ENCODE measurements at places on chromosomes 12 and 14.

- no peak for DNase-seq
These were observed 4.2 kb downstream of the CCDC60 start for GRCh38 chr12:119338593-119339363.

DNA sequence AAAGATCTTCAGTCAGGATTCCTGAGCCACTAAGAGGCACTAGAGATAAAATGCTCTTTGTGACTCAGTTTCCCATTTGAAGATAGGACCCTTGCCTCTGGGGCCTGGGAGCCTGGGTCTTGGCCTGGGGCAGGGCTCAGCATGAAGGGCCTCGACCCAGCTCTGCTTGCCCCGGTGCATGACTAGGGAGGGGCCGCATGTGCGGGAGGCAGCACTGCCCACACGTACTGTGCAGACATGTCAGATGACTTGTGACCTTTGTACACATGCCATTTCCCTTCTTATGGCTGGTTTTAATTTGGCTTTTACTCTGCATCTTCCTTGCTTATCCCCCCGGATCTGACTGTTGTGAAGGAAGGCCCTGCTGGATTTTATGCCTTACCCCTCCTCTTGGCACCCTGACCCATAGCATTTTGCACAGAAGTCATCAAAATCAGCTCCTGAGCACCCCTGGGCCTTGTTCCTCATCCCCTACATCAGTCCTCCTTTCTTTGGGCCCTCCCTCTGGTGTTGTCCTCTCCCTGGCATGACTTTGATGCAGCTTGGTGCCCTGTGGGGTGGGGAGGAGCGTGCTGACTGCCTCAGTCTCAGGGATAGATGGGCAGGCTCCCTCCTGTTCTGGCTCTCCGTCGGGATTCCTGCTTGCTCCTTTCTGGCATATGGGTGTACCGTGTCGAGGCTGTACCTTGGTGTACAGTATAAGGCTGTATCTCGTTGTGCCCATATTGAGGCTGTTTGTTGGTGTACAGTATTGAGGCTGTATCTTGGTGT lies 4.4 kb downstream of the CLSTN3 start:
- no peak for DNase-seq

DNA sequence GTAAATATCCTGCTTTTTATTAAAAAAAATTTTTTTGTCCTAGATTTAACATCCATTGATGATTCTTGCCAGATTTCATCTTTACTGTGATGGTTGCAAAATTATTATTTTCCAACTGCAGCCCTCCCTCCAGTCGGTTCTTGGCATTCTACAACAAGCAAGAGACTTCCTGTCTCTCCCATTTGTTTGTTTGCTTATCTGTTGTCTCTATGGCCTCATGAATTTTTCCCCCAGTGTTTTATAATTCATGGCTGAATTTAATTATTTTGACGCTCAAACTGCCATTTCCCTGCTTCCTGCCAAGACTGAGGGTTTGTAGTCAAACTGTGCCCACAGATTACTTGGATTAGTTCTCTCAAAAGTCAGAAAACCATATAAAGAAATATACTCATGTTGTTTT lies 25.9 kb downstream of the CGRRF1 start:
- DNase-seq: no peak

DNA sequence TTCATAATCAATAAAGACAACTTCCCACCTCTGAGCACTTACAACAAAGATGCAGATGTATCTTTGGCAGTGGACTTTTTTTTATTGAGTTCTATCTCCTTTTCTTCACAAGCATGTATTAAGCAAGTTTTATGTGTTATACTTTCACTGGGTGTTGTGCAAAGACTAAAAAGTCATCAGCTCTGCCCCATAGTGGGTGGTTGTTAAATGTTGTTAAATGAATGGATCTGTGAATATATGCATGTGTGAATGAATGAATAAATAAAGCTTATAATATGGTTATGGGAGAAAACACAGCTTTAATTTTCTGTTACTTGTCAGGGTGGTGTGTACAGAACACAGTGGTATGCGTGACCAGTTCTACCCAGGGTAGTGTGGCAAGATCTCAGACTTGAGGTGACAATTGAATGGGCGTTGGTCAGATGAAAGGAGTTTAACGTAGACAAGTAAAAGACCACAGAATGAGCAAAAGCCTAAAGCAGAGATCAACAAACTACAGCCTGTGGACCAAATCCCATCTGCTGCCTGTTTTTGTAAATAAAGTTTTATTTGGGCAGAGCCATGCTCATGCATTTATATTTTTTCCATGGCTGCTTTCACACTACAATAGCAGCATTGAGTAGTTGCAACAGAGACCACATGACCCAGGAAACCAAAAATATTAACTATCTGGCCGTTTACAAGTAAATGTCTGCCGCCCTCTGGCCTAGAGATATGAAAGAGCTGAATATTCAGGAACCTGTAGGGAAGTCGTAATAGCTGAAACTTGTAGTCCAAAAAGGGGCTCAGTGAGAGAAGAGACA lies 207.4 kb upstream of the EEA1 start:
- no peak for DNase-seq

DNA sequence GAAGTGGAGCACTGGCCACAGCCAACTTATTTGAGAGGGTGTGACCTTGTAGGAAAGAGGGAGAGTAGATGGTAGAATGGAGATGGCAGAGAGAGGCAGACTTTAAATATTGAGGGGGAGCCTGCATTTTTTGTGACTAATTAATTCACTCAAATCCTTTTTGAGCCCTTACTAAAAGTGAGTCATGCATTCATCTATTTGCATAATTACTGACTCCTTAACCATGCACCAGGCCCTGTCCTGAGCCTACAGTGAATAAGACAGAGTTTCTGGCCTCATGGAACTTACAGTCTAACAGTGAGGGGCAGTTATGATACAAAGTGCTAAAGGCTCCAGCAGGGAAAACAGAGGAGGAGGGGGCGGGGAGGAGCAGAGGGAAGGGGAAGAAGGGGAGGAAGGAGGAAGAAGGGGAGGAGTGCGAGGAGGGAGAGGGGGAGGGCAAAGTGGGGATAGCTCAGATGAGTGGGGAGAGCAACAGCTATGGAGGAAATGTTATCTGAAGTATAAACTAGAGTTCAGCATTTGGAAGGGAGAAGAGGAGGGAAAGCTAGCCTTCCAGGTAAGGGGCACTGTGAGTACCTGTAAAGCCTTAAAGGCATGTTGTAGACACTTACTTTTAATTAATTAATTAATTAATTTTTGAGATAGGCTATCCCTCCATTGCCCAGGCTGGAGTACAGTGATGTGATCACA lies 7.5 kb upstream of the CTDSP2 start:
- DNase-seq: no peak

- no peak for DNase-seq
These were observed 15.5 kb downstream of the BCL11B start for GRCh38 chr14:99256483-99256874.

- no peak for DNase-seq
These were observed 177.9 kb downstream of the ETV6 start for GRCh38 chr12:11827091-11828061.

All from NCI-H460 (cell line).